ENCODE measurements at places on chromosomes 3 and 15.

GRCh38 chr3:150409512-150410310, 1.6 kb downstream of the TSC22D2 start:
- peak; percentile 90 for DNase-seq

DNA sequence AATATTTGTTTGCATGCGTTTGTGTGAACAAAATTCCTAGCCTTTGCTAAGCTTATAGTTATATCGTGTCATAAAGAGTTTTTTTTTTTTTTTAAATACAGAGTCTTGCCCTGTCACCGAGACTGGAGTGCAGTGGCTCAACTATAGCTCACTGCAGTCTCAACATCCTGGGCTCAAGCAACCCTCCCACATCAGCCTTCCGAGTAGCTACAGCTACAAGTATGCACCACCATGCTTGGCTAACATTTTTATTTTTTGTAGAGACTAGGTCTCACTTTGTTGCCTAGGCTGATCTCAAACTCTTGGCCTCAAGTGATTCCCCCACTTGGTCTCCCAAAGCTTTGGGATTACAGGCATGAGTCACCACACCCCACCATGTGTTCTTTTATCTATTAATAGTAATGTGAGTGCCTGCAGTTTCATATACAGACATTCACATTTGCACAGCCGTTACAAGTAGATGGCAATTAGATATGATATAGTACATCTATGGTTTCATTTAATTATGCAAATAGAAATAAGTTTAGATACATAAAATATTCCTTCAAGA, 848.6 kb downstream of the PDCD6IP start:
- DNase-seq: no peak

- DNase-seq: no peak
Observed at GRCh38 chr15:77784361-77785292, 151.9 kb upstream of the LINGO1 start.

- no peak for DNase-seq
Observed at GRCh38 chr15:46502667-46503066, 867.8 kb downstream of the SQOR start.

GRCh38 chr3:183151086-183151485, 11.4 kb downstream of the LAMP3 start:
- DNase-seq: no peak
